ENCODE measurements at places on chromosomes 1 and 21.

DNA sequence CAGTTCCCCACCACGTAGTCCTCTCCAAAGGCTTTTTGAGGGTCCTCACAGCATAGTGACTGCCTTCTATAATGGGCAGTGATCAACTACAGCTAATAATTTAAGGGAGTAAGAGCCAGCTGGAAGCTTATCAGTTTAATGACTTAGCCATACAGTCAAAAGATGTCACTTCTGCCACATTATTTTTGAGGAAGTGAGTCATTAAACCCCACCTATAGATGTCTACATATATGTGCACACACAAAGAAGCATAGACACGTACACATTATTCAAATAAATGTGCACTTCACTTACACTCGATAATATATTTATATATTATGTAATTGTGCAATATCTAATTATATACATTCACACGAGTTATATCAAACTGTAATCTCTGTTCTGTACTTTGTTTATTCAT lies 1704.7 kb downstream of the KCNT2 start:
- DNase-seq: no peak

- no peak for DNase-seq
Observed at GRCh38 chr1:202362212-202362611, 13.7 kb downstream of the PPP1R12B start.

DNA sequence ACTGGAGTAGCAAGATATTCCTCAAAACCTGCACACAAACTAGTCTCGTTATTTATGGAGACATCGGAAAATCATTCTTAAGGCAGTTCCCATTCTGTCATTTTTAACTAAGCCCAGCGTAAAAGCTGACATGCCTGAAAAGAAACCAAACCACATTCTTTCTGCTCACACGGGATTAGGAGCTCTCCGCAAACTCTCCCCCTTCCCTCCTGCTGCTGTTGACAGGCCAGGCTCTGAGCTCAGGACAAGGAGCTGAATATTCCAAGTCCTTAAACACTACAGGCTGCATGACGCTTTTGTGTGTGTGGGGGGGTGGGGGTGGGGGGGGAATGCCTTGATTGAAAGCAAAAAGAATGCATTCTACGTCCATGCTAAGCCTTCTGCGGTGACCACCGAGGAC lies 5.2 kb downstream of the OLIG1 start:
- peak; percentile 31 for DNase-seq

DNA sequence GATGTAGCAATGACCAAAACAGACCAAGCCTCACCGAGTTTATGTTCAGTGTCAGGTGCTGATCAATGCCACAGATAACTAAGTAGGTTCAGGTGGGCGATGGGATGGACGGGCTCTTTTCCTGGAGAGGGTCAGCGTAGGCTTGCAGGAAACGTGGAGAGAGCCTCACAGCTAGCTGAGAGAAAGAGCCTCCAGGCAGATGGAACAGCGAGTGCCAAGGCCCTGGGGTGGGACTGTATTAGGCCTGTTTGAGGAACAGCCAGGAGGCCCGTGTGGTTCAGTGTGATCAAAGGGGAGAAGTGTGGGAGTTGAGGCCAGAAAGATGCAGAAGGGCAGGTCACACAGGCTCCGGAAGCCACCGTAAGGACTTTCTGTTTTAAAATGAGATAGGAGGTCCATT lies 7.3 kb upstream of the UTS2 start:
- no peak for DNase-seq

DNA sequence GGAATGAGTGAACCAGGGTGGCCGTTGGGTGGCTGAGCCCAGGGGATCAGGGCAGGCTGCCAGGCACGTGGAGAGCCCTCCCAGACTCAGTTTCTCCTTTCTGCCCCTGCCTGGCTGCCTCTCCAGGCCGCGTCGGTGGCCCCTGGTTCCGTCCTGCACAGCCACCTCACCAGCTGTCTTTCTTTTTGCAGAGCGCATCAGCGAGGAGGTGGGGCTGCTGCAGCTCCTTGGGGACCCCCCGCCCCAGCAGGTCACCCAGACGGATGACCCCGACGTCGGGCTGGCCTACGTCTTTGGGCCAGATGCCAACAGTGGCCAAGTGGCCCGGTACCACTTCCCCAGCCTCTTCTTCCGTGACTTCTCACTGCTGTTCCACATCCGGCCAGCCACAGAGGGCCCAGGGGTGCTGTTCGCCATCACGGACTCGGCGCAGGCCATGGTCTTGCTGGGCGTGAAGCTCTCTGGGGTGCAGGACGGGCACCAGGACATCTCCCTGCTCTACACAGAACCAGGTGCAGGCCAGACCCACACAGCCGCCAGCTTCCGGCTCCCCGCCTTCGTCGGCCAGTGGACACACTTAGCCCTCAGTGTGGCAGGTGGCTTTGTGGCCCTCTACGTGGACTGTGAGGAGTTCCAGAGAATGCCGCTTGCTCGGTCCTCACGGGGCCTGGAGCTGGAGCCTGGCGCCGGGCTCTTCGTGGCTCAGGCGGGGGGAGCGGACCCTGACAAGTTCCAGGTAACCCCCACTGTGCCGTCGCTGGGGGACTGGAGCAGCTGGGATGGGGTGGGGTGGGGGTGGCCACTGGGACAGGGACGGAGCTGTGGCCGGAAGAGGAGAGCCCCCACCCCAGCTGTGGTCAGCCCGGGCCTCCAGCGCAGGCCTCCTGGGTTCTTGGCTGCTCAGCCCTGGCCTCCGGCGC lies 63.3 kb downstream of the COL18A1 start:
- no peak for DNase-seq

- DNase-seq: no peak
Observed at GRCh38 chr1:4177425-4178150, 277.5 kb upstream of the C1orf174 start.

- no peak for DNase-seq
Observed at GRCh38 chr1:21774835-21775549, 8.0 kb downstream of the USP48 start.

DNA sequence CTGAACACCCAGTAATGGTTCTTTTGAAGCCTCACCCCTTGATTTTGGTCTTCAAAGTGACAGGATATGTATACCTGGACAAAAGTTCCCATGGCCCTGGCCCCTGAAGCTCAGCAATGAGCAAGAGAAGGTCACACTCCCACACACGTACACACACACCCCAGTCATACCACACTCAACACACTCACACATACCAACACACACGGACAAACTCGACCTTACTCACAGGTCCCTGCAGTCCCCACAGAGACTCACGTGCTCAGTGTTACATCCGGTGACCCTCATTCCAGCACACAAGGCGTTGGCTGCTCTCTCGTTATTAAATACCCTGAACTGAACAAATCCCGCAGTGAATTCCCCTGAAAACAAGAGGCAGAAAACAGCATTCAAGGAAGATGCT lies 5.9 kb downstream of the ITLN1 start:
- no peak for DNase-seq

- DNase-seq: peak; percentile 55
Observed at GRCh38 chr1:21781815-21782348, 1.1 kb downstream of the USP48 start.

DNA sequence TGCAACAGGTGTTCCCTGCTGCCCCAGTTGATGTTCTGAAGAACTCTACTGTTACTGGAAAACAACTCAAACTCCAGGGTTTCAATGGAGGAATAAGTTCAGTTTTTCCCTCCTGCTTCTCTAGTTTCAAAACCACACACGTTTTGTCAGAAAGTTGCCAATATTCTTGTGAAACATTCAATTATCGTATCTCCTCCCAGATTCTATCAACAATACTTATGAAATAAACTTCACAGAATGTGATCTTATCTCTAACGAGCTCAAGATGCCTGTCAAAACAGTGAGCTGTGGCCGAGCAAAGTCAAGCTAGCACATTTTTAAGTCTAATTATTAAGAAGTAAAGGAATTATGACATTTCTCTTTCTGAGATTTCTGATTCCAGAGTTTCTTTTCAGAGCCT lies 4.7 kb downstream of the OR2B11 start:
- no peak for DNase-seq

- no peak for DNase-seq
Observed at GRCh38 chr1:33736496-33736895, 127.4 kb upstream of the HMGB4 start.

- no peak for DNase-seq
Observed at GRCh38 chr21:15212206-15212605, 147.4 kb upstream of the NRIP1 start.

DNA sequence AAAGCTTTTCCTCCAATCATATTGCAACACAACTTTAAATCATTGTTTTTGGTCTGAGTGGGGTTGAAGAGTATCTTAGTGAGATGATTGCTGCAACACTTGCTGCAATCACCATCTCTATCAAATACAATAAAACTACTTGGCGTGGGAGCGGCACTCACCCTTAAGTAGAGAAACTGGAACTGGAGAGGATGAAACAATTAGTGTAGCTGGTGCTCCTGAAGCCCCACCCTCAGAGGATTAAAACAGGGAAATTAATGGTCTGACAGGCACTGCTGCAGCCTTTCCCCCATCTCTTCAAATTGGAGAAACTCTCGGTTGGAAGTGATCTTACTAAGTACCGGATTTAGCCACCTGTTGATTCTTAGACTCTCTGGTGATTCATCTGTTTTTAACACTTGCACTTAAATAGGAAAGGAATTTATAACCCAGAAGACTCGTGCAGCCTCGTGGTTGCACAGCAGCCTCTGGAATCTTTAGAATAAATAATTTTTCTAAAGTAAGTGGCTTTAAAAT lies 80.5 kb upstream of the KIF26B start:
- peak; percentile 36 for DNase-seq

- DNase-seq: peak; percentile 71
Observed at GRCh38 chr1:55584526-55585401, 369.6 kb upstream of the USP24 start.

DNA sequence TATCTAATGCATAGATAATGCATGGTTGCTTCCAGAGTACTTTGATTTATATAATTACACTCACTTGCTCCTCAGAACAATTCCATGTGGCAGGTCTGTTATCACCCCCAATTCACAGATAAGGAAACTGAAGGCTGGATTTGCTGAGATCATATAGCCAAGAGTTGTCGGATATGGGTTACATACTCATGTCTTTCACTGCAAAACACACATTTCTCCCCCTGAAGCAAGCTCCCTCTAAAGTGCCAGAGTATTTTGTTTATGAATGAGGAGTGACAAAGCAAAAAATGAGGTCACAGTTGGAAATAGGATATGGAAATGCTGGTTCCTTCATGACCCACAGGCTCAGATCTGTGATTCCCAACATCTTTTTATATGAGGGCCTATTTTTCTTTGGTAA lies 134.2 kb downstream of the ROR1 start:
- no peak for DNase-seq

DNA sequence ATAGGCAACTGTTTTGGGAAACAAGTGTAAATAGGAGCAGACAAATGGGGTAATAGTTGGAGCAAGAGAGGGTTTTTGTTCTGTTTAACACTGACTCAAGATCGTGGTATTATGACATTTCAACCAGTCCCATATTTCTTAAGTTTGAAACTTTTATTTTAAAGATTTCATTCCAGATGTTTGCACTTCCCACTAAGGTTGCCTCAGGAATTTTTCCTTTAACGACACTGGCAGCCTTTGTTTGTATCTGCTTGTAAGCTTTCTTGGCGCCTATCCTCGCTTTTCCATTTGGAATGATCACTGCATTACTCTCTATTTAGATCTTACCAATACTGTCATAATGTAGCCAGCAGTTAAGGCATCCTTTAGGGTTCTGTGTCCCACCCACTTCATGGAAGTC lies 67.7 kb downstream of the ALG6 start:
- DNase-seq: peak; percentile 8

- peak; percentile 17 for DNase-seq
Observed at GRCh38 chr1:89633800-89634625, 1.1 kb downstream of the LRRC8C start.

- DNase-seq: peak; percentile 65
Observed at GRCh38 chr1:41810446-41810845, 108.3 kb downstream of the HIVEP3 start.

- DNase-seq: no peak
Observed at GRCh38 chr1:23525558-23526250, 5.3 kb downstream of the E2F2 start.
